Fibroblast of skin of right biceps (primary cell): ENCODE measurements at places on chromosomes 4 and X.

DNA sequence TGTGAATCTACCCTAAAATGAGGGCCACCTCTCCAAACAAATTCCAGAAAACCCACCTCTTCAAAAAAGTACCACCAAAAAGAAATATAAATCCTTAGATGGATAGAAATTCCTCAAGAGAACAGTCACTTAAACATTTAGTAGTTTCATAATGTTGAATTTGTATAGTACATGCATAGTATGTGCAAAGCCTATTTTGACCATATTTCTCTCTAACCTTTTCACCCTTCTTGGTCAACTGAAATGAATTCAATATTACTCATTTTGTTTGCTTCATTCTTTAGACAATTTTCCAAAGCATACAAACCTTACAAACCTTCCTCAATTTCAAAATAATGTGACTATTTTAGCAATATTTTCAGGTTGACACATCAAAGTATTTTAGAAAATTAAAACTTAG lies 4.1 kb downstream of the RHOXF1 start:
- no peak for DNase-seq

GRCh38 chr4:42608551-42608950 lies 48.4 kb downstream of the ATP8A1 start:
- no peak for DNase-seq

DNA sequence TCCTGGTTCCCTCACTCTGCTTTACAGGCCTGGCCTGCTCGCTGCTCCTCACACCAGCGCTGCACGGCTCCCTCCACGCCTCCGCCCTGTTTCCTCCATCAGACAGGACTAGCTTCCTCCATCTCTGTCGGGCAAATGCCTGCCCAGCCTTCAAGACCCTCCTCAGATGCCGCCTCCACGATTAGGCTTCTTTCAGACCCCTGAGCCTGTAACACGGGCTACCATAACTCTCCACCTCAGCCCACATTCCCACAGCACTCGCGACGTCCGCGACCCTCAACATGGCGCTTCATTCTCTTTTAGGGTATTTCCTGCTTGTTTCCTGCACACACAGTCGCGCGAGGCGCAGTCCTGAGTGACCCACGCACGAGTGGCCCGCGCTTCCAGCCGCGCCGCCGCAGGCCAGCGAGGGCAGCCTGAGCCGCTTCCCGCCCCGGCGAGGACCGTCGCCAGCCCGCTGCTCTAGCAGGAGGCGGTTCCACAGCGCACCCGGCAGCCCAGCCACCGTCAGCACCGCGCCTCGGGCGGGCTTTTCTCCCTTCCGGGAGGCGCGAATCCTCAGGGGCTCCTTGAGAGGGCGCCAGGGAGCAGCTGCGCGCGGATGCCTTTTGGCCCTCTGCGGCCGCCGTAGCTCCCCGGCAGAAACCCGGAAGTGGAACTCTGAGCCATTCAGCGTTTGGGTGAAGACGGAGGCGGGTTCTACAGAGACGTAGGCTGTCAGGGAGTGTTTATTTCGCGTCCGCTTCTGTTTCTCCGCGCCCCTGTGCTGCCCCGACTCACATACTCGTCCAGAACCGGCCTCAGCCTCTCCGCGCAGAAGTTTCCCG lies at the start of gene FRG1:
TSS of gene FRG1 (plus strand) at position 695 of the 827 bp plus-strand sequence. CDS start 138 bp downstream, outside the sequence.
- peak; percentile 96 for DNase-seq

DNA sequence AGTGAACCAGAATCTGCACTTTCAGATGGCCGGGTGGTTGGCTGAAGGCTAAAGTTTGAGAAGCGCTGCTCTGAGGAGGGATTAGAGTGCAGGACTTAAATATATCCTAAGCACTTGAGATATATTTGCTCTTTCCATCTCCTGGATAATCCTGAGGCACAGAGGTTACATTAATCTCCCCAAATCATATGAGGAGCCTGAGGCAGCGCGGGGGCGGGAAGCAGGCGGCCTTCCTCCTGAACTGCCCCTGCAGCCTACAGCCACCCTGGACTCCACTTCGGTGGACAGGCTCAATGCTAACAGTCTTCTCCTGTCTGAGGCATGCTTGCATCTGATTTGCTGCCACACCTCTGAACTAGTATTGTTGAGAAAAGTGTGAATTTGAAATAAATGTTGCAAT lies 72.5 kb downstream of the AFAP1 start:
- no peak for DNase-seq

DNA sequence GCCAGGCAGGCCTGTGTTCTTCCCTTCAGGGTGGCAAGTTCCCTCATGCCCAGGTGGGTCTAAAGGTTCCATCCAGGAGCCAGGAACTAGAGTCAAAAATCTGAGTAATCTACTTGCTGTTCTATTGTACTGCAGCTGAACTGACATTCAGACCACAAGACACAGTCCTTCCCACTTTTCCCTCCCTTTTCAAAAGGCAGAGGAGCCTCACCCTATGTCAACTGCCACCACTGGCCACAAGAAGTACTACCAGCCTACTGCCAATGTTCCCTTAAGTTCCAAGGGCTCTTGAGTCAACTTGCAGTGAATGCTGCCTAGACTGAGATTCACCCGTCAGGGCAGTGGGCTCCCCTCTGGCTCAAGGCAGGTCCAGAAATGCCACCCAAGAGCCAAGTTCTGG lies 133.5 kb downstream of the FAM47B start:
- no peak for DNase-seq

DNA sequence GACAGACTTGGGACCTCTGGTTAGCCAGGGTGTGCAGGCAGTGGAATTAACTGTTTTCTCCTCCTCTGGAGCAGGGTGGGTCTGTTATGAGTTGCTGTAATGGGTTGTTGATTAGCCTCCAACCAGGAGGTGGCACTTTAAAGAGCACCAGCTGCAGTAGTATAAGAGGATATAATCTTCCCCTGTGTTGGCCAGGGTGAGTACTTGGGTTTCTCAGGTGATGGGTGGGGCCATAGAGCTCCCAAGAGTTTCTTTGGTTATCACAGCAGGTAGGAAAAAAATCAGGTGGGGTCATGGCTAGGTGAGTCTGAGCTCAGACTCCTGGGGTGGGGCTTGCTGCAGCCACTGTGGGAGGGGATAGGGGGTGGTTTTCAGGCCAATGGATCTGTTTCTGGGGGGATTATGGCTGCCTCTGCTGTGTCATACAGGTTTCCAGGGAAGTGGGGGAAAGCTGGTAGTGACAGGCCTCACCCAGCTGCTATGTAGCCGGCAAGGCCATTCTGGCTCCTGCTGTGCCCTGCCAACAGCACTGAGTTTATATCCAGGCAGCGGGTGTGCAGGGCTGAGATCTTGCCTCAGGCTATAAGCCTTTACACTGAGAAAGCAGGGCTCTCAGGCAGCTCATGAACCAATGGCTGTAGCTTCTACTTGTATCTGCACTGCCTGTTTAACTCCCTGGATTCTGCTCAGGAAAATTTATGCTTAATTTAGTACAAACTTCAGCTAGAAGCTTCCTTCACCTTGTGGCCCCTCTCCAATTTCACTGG lies 70.1 kb downstream of the CCNG2 start:
- no peak for DNase-seq

DNA sequence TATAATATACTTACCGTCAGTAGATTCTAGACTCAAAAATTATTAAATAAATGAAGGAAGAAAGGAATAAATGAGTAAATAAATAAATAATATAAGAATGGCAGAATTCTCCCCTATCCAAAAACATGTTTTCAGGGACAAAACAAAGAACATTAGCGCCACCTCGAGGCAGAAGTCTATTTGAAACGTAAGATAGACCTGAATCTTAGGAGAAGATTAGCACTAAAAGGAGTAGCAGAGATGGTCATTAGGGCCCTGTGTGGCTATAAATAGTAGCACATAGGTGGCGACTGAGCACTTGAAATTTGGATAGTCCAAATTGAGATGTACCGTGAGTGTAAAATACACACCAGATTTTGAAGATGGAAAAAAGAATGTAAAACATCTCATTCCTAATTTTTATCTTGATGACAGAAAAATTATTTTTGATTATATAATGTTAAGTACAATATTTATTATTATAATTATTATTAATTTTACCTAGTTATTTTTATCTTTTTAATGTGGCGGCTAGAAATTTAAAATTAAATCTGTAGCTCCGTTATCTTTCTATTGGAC lies 24.3 kb upstream of the SRD5A3 start:
- peak; percentile 75 for DNase-seq

DNA sequence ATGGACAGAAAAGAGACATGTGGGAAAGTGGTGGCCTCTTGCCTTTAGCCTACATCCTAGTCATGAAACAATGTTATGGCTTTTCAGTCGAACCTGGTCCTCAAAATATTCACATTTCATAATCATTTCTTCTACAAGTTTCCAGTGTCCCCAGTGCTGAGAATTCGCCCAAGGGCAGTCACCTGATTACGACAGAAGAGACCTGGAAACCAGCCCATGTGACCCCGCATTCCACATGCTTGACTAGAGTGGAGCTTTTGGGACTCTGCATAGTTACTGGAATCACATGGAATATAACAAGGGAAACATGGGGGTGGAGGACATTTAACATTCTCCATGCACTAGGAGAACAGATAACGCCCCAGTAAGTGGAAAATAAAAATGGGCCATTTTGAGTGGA lies 100.1 kb downstream of the PPARGC1A start:
- DNase-seq = peak; percentile 79

DNA sequence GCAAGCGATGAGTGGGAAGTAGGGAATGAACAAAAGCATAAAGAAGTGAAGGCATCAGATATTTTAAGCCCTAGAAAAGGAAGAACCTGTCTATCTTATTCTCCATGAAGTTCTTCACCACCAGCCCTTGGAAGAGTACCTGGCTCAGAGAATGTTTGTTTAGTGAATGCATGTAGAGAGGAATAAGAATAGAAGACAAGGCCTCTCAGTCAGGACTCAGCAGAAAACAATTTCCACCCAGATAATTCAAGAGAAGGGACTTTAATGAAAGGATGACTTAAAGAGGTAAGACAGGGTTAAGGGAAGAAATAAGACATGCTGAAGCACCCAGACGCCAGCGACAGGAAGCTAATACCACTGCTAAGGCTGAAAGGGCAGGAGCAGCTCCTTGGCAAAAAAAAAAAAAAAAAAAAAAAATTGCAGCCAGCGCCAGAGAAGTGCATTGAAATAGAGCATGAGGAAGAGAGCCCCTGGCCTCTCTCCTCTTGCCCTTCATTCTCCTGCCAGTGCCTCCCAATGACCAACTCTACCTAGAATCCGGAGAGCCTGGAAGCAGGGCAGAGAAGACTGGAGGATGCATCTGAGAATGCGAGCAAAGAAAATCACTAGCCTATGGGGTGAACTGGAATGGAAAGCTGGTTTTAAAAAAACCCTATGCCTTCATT lies 47.2 kb upstream of the RASGEF1B start:
- DNase-seq = no peak

DNA sequence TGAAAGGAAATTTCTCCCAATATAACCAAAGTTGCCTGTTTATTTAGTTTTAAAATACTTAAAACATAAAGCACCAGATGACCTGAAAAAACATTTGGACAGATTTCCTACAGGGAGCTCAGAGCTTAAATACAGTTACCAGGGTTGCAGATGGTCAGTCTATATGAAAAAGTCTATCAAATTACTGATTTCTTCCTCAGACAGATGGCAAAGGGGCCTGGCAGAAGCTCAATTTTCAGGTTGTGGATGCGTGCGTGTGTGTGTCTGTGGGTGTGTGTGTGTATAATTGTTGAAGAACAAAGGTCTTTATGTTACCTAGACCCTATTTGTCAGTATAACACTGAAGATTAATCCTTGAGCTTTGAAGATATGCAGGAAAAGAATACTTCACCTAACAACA lies 169.4 kb downstream of the MAD2L1 start:
- DNase-seq = no peak

DNA sequence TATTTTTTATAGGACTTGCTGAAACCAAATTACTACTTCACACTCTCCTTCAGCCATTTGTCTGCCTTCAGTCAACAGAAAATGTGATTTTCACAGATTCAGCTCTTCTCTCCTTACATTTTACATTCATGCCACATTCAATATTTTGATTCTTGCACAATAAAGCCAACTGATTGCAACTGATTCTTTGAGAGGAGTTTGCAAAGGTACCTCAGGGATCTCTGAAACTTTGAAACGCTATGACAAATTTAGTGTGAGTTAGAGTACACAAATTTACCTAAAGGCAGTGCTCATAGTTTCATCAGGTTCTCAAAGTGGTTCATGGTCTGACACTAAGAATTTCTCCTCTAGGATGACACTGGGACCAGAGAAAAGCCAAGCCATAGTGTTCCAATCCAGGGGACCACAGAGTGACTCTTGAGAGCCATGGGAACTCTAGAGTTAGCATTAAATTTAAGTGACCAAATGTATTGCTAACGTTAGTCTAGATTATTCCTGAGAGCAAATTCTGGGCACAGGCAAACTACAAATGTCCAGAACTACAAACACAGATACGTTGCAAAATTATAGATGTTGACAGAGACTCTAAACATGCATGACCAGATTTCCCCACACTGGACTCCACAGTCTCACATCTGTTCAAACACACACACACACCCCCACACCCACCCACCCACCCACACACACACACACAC lies 9.0 kb downstream of the CSN3 start:
- no peak for DNase-seq

- no peak for DNase-seq
Observed at GRCh38 chrX:150525061-150525919, 43.1 kb upstream of the MTM1 start.

DNA sequence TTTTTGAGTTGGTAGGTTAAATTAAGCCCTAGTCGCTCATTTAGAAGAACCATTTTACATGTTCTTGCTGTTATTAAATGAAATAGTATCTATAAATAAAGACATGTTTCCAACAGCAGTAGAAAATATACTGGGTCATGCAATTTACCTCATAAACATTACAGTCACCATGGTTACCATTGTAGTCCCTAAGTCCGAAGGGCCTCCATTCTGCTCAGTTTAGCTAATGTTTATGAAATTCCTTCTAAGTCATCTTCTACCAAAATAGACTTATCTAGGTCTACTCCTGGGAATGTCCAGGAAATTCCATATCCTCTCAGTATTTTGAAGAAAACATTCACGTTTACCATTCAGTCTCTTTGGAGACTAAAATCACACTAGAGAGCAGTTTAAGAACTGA lies 292.5 kb upstream of the DCAF8L1 start:
- peak; percentile 2 for DNase-seq

- no peak for DNase-seq
Observed at GRCh38 chrX:18288716-18289115, 65.8 kb downstream of the SCML2 start.

- DNase-seq = no peak
Observed at GRCh38 chr4:3114377-3114776, 39.9 kb downstream of the HTT start.

DNA sequence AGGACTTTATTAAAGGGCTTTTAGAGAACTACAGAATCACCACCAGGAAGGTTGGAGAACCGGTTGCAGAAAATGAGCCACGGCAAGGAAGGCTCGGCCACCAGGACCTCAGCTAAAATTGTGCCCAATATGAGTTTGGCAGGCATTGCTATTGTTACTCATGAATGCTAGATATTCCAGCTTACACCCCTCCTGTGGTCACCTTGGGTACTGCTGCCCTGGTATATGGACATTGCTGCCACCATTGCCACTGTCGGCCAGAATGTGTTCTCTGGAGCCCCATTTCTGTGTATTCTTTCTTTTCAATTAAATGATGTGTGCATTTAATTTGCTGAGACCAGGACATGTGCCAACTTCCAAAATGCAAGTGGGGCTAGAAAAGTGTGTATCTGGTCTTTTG lies 626.7 kb upstream of the BOD1L1 start:
- peak; percentile 21 for DNase-seq

- peak; percentile 79 for DNase-seq
Observed at GRCh38 chr4:113591982-113592381, 169.6 kb downstream of the CAMK2D start.

- no peak for DNase-seq
Observed at GRCh38 chr4:26433556-26433955, 56.7 kb downstream of the CCKAR start.
